ENCODE measurements at places on chromosomes 6 and 20. TPM values are rescaled to one million over a fixed set of nuclear protein-coding genes. Genes with fewer than 3 reads are reported as not detected.

PEX7 gene
- total RNA-seq: 4.8 TPM

- no peaks in the 10 kb centered on the region for H3K36me3 ChIP-seq
- H3K27me3 ChIP-seq: no peaks in the 10 kb centered on the region
- H3K4me3 ChIP-seq: no peak overlapping the region
These were observed 155.2 kb upstream of the RSPO3 start for GRCh38 chr6:126963077-126963809.

GRCh38 chr6:45920819-45921511, 94.7 kb downstream of the CLIC5 start:
- no peaks in the 10 kb centered on the region for H3K27me3 ChIP-seq
- H3K36me3 ChIP-seq: no peaks in the 10 kb centered on the region
- no peak for DNase-seq
- no peak overlapping the region for H3K4me3 ChIP-seq
- H3K27ac ChIP-seq: no peak overlapping the region
- H3K4me1 ChIP-seq: no peaks in the 10 kb centered on the region

GRCh38 chr6:25456249-25457040, 177.3 kb downstream of the CARMIL1 start:
- DNase-seq: no peak
- H3K27ac ChIP-seq: no peak overlapping the region
- H3K4me1 ChIP-seq: no peaks in the 10 kb centered on the region
- no peaks in the 10 kb centered on the region for H3K36me3 ChIP-seq

- no peaks in the 10 kb centered on the region for H3K36me3 ChIP-seq
- DNase-seq: no peak
- no peak overlapping the region for H3K4me3 ChIP-seq
- no peaks in the 10 kb centered on the region for H3K4me1 ChIP-seq
- H3K27me3 ChIP-seq: no peaks in the 10 kb centered on the region
These were observed 58.6 kb downstream of the RIPOR3 start for GRCh38 chr20:50632701-50633100.

DNA sequence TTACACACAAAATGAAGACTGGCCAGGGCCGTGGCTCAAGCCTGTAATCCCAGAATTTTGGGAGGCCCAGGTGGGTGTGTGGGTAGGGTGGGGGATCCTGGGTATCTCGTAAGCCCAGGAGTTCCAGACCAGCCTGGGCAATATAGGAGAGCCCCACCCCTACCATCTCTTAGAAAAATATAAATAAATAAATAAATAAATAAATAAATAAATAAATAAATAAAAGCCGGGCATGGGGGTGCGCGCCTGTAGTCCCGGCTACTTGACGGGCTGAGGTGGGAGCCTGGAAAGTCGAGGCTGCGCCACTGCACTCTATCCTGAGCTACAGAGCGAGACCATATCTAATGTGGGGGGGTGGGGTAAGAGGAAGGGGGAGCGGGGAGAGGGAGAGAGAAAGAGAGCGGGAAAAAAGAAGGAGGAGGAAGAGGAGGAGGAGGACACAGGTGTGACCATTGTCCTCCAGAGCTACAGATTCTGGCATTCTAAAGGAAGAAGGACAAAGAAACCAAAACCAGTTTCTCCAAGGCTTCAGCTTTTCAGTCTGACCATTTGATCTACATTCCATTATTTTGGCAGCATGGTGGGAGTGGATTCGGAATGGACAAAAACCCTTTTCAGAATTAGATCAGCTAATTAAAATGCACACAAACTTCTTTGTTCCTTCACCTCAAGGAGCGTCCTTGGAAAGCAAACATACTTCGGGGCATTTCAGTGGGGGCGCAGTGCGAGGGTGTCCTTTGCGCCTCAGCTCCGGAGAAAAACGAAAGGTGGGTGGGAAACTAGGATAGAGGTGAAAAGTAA, 577 bp upstream of the C6orf141 start:
- H3K4me3 ChIP-seq: no peak overlapping the region
- no peak for DNase-seq
- no peaks in the 10 kb centered on the region for H3K36me3 ChIP-seq
- no peak overlapping the region for H3K27ac ChIP-seq

GRCh38 chr6:168583821-168584220, 142.8 kb downstream of the SMOC2 start:
- H3K36me3 ChIP-seq: no peaks in the 10 kb centered on the region
- no peaks in the 10 kb centered on the region for H3K4me1 ChIP-seq
- no peak overlapping the region for H3K27ac ChIP-seq
- no peak overlapping the region for H3K4me3 ChIP-seq

Data from CD8-positive, alpha-beta memory T cell (primary cell).